CD4-positive, alpha-beta T cell treated with Interleukin-1 beta for 1 hour (primary cell): ENCODE measurements at places on chromosomes 1 and 21.
A peak's percentile ranks its signal among the peaks of the same experiment; 100 is the strongest.

DNA sequence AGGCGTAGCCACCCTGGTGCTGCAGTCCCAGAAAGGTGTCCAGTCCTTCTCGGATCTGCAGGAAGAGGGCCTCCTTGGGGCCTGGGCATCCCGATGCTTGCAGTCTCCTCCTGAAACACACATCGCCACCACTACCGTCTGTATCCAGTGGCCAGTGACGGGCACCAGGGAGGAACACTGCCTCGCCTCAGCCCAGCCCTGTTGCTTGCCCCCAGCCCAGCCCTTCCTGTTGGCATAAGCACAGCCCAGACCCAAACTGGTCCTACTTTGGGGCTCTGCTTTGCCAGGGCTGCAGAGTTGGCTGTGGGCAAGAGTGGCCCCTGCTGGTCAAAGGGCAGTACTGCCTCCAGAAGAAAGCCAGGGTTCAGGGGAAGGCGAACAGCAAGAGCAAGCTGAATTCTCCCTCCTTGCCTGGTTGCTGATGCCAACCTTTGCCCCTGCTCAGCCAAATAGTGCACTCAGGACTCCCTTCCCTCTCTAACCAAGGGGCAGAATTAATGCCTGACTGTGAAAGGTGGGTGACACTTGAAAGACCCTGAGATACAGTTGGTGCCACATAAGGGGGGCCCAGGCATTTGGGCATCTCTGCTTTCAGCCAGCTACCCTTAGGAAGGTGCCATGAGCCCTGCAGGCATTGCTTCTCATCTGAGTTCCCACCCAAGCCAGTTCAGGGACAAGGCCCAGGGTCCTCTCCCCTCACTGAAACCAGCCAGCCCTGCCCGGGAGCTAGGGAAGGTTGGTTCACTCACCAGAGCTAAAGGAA is 11.1 kb upstream of the ARHGEF2 start:
- peak; percentile 85 for DNase-seq

GRCh38 chr21:42533963-42534355 is 20.3 kb downstream of the SLC37A1 start:
- no peak for DNase-seq

- no peak for DNase-seq
These were observed 48.6 kb downstream of the KCNC4 start for GRCh38 chr1:110258734-110259133.

DNA sequence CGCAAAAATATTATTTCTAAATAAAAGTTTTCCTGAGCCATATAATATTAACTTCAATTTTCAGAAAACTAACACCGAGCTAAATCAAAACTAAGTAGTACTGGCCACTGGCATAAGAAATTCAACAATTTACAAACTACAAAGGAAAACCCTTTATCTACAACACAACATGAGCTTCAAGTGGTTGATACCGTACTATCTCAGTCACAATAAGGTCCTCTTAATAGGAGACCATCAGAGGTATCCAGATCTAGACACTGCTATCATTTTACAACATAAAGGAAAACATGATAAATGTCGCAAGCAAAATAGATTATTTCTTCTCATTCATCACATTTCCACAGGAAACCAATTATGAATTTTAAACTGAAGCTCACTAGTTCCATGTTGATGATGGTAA is 39.5 kb downstream of the GATAD2B start:
- DNase-seq, result no peak

DNA sequence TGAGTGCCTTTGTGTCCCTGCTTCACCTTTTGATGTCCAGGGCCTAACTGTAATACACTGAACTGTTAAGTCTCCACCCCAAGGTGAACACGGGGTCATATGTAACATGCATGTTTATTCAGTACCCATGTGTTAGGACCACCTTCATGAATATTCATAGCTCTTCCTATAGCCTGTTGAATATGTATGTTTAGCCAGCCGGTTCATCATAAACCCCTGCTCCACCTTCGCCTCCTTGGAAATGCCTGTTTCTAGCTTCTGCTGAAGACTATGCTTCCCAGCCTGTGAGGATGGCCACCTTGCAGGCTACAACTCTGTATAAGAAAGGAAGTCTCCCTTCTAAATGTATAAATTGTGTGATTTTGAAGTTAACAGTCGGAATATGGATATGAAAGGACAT is 69.3 kb downstream of the C1orf94 start:
- DNase-seq, result no peak

- DNase-seq, result no peak
These were observed 1.1 kb downstream of the C4BPB start for GRCh38 chr1:207089627-207090355.

DNA sequence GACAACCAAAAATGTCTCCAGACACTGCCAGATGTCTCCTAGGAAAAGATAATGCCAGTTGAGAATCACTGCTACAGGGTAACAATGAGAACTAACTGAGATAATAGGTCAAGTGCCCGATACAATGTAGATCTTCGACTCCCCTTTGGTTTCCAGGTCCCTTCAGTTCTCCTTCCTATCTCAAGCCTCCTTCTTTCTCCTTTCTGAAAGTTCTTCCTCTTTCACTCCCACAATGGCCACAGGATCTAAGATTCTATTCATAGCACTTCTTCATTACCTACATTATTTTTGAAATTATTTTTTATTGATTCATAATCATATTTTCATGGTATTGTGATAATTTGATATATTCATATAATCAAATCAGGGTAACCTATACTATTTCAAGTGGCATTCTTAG is 6.3 kb downstream of the PFDN2 start:
- no peak for DNase-seq

DNA sequence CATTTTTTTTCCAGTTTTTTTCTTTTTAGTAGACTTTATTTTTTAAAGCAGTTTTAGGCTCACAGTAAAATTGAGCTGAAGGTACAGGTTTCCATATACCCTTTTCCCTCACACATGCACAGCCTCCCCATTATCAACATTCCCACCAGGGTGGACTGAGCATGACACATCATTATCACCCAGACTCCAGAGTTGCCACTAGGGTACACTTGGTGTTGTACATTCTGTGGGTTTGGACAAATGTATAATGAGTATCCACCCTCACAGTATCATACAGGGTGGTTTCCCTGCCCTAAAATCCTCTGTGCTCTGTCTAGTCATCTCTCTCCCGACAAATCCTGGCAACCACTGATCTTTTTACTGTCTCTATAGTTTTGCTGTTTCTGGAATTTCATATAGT is 3.0 kb upstream of the AIM2 start:
- DNase-seq, result no peak

- no peak for DNase-seq
These were observed 25.0 kb downstream of the CD55 start for GRCh38 chr1:207346513-207346912.

- no peak for DNase-seq
These were observed 18.3 kb downstream of the AXDND1 start for GRCh38 chr1:179384027-179384426.
